Cortex of kidney (tissue), 1 donor: ENCODE measurements at places on chromosomes 2 and 18.

DNA sequence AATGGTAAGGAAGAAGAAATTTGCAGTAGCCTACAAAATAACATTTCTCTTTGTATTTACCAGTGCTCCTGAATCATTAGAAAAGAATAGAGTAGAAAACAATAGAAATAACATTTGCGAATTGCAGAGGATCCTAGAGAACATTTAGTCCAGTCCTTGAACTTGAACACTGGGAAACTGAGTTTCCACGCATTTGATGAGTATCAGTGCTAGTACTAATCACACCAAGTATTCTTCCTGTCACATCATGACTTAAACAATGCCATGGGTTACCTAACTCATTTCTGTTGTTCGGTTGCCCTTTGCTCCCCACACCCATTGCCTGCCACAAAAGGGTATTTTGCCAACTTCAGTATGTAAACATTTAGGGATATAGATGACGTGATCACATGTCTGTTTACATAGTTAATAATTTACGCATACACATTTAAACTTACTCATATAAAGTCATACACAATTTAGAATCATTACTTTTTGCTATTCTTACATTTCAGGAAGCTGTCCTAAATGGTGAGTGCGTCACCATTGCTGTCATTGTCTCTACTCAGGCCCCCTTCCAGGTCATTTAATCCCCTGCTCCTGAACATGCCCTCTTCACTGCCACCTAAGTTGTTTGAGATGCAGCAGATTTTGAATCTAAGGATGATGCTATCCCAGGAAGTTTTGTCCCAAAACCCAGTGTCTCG lies 42.3 kb downstream of the CRIM1 start:
- no peak for DNase-seq

DNA sequence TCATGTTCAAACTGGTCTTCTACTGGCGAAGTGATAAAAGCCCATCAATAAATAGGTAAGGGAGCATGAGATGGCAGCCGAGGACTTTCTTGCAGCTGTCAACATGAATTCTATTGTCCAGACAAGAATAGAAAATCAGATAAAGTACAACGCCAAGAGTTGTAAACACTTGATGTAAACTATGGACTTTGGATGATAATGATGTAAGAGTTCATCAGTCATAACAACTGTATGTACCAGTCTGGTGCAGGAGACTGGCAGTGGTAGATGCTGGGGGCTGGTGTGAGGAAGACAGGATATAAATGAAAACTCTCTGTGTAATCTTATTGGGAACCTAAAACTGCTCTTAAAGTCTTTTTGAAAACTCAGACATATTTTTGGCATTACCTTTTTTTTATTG lies 155.9 kb upstream of the RASGRP3 start:
- DNase-seq: no peak

DNA sequence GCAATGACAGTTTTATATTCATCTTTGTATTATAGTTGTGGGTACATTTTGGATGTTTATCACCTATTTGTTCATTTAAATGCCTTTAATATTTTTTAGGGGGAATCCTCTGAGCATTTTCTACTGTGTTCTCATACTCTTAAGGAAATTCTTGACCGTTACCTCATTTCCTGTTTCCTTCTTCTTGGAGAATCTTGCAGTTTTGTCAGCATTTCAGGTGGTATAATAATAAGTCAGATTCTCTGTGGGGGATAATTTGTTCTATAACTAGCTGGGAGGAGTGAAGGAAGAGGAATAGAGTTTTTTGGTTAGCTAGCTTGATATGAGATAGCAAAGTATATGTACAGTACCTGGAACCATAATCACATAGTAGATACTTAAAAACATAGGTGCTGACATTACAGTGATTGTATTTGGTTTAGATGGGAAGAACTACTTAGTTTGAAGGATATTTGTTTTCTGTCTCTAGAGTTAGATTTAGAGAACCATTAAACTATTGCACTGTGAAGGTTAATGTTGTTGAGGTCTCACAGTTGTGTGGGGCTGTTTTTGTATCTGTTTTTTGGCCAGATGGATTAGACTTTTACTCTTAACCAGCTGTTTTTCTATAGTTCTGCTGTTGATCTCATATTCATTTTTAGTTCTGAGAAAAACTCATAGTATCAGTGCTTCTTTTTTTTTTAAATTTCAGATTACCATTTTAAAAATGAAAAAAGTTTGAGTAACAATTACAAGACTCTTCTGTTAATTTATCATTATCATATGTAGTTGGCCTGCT lies 14.2 kb downstream of the MTX2 start:
- DNase-seq: no peak

DNA sequence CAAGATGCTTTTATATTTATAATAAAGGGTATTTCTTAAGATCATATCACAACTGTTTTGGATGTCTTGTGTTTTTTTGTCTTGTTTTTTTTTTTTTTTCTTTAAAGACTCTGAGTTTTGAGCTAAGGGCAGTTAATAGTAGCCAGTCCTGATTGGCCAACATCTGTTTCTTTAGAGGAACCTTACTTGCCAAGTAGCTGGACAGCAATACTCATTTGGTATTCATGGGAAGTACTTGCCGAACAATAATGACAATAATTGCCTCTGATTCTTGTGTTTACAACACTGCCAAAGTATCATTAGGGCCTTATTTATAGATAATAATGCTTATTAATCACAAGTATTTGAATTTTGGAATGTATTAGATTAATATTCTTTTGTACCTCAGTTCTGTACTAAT lies 17.1 kb upstream of the POU3F3 start:
- no peak for DNase-seq

DNA sequence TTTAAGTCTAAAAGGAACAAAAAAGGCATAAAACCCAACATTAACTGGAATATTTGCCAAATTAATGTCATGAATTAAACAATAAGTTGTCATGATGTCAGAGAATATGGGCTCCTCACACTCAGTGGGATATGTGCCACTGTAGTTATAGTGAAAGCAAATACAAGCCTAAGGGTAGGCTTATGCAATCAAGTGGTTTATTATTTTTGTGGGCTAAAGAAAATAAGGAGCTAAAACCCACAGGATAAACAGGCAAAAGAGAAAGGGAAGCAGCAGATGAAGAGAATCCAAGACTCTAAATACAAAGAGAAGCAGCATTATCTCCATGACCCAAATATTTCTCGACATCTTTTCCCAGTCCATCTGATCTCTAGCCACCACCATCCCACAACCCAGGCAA lies 17.5 kb downstream of the YWHAQ start:
- DNase-seq: no peak

GRCh38 chr2:54534625-54535024 lies 78.5 kb downstream of the SPTBN1 start:
- no peak for DNase-seq

DNA sequence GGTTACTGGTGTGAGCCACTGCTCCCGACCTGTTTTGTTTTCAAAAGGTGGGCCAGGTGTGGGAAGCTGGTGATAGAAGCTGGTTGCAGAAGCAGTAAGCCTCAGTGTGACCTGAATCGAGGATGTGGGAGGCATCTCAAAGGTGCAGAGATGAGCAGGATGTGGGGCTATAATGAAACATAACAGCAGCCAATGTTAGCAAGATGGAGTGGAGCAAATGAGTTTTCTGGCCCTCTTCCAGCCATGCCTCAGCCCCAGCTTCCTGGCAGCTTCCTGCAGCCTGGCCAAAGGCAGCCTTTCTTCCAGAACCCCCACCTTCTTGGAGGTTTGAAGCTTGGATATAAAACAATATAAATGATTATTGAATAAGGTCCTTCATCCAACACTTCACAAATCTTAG lies 184.8 kb downstream of the NCK2 start:
- DNase-seq: no peak

GRCh38 chr2:130870779-130871178 lies 34.1 kb downstream of the ARHGEF4 start:
- DNase-seq: no peak
